NCI-H446 (cell line): ENCODE measurements at places on chromosomes 12 and 14.
A peak's percentile ranks its signal among the peaks of the same experiment; 100 is the strongest.

GRCh38 chr14:98959410-98959809, 312.6 kb downstream of the BCL11B start:
- no peak for DNase-seq

GRCh38 chr12:66329941-66330340, 27.6 kb downstream of the HELB start:
- peak; percentile 10 for DNase-seq

DNA sequence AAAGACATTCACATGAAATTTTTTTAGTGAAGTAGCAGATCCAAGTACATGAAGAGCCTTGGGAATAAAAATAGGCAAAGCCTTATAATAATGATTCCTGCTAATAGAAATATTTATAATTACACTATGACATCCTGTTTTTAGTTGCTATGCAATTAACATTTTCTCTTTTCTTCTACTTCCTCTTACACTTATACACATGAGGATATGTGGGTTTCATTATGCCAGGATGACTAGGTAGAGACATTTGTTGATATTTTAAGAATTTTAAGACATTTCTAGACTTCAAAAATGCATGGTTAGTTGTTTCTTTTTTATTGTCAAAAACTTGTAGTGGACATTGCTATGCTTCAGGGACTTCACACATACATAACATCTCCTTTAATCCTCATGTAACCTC, 326.8 kb downstream of the SYT1 start:
- DNase-seq: no peak

DNA sequence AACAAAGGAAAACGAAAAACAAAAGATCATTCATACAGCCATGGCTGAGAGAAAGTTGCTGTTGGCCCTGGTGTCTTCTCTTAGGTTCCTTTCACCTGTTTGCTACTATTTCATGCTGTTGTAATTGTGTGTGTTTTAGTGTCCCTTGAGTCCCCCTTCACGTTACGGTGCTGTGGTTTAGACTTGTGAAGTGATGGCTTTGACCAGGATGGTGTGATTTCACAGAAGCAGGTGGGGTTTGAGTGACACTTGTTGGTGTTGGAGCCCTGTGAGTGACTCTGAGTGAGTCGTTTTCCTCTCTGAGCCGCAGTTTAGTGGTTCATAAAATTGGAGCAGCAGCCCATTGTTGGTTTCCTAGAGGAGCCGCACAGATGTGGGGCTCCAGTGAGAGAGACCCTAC, 635.4 kb downstream of the VRK1 start:
- no peak for DNase-seq

- no peak for DNase-seq
Measured at GRCh38 chr12:15800278-15800677, 11.1 kb upstream of the EPS8 start.

GRCh38 chr12:69828897-69829296, 3.9 kb downstream of the MYRFL start:
- no peak for DNase-seq

DNA sequence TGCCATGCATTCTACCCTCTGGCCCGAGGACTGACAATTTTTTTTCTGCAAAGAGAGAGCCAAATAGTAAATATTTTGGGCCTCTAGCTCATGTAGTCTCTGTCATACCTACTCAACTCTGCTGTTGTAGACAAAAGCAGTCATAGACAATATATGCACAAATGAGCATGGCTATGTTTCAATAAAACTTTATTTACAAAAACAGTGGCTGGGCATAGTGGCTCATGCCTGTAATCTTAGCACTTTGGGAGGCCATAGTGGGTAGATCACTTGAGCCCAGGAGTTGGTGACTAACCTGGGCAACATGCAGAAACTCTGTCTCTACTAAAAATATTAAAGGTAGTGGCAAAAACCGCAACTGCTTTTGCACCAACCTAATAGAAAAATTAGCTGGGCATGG, 153.7 kb upstream of the BTG1 start:
- no peak for DNase-seq

DNA sequence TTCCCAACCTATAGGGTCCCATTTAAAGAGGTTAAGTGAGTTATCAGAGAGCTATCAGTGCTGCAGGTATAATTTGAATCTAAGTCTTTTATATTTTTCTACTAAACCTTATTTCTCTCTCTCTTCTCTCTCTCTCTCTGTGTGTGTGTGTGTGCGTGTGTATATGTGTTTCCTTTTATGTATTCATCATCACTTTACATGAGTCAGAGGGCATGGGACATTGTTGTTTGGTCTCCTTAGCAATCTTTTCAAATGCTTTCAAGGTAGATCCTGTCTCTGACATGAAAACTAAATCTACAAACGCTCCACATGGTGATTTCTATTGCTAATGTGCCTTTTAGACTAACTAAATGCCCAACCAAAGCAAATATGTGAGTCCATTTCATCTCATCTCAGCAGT, 459.7 kb downstream of the BTG1 start:
- no peak for DNase-seq

DNA sequence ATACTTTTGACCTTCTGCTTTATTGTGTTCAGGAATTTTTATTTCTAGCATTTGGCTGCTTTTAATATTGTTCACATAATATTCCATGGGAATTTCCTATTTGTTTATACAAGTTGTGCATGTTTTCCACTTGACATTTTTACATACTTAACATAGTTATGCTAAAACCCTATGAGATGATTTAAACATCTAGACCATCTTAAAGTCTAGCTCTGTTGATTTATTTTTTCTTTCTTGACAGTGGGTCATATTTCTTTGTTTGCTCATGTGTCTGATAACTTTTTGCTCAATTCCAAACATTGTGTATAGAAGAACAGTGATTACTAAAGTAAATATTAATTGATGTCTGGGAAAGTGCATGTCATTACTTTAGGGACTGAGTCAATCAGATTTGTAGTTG, 202.1 kb upstream of the PDZRN4 start:
- DNase-seq: no peak

- no peak for DNase-seq
Measured at GRCh38 chr14:69705706-69706105, 61.2 kb upstream of the SRSF5 start.

DNA sequence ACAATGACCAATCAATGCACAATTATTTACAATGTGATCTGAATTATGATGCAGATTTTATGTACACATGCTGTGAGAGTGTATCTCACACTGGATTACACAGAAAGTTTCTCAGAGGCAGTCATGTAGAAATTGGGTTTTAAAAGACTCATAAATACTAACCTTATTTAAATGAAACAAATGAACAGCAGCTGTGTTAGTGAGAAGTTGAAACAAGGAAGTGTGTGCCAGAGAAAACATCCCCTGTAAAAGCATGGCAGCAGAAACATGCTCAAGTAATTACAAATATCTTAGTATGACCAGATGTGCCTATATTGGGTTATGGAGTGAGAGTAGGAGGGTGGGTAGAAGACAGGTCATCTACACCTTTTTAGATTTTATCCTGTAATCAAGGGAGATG, 723.7 kb downstream of the C12orf50 start:
- DNase-seq: no peak

GRCh38 chr12:117064049-117064448, 35.2 kb downstream of the TESC start:
- no peak for DNase-seq

DNA sequence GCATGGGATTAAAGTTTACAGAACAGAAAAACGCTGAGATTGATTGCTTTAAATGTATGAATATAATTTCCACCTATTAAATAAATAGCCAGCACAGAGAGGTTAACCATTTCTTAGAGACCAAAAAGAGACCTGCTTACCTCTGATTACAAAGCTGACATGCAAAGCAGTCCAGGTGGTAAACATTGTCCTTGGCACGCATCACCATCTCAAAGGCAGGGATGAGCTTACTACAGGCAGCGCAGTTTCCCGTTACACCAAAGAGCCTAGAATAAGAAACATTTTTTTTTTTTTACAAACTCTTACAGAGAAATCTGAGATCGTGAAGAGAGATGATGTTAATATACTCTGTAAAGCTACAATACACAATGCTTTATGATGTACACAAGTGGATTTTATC, 45.7 kb downstream of the LMO3 start:
- DNase-seq: no peak

DNA sequence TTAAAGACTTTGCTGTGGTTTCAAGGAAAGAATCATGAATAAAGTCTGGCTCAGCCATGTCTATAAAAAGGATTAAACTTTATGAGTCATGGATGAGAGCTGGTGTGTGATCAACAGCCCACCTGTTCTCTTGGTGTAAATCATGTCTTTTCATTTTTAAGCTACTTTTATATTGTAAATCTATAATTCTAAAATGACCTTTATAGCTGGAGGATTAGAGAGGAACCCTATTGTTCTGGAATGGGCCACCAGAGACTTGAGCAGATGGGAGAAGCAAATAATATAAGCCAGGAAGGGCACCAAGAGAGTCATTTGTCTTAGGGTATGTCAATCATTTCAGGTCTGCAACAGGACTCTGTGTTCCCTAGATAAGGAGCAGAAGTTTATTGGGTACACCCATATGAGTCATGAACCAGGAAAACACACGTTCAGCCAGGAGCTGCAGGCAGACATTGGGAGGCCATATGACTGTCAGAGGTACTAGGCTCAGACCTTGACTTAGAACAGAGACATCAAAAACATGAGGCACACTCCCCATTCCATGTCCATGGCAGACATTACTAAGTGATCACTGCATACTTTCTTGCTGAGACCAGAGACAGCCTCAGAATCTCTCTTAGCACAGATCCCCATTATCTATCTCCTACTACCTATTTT, 49.3 kb downstream of the NDUFA12 start:
- DNase-seq: no peak

DNA sequence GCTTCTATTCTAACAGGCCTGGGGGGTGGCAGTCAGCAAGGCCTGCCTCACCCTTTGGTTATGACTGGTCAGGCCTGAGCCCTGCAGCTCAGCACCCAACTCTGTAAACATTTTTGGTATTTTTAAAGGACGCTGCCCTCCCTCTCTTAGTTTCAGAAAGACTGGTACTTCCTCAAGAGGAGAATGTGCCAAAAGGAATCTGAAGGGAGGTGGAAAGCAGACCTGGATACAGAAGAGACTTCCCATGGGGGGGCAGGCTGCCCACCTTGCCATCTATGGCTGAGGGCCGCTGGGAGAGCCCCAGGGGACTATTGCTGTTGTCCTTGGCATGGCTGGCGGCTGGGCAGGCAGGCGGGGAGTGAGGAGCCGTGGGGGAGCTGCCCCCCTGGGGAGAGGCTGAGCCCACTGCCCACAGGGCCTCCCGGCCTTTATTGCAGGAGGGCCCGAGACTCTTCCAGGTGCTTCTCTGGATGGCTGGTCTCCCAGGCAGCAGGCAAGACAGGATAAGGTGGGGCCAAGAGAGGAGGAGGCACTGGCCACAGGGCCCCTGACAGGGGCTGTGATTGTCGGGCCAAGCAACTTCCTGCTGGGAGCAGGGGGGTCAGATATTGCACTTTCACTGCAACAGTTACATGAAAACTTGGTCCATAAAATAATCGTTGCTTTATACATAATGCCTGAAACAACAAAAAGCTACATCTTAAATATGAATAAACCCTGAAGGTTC, 3.5 kb downstream of the ARL6IP4 start:
- no peak for DNase-seq

DNA sequence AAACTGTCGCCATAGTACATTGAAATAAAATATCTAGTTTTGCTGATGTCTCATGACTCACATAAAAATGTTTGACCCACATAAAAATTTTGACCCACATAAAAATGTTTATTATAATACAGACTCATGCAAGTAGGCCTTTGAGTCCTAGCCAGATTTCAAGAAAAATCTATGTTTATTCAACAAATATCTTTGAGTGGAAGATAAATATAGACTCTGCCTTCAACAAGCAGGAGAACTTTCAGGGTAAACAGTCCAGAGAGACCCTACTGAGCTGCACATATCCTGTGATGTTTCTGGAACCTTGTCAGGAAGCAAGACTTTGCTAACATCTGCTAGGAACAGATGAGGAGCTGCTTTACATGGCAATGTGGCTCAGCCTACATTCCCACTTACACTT, 283.1 kb downstream of the MDGA2 start:
- DNase-seq: no peak

GRCh38 chr12:51980051-51980808, 26.5 kb upstream of the TAMALIN start:
- DNase-seq: peak; percentile 22

GRCh38 chr12:94148739-94149118, 352 bp downstream of the PLXNC1 start:
- DNase-seq: no peak

GRCh38 chr12:106976668-106977067, 10.3 kb downstream of the MTERF2 start:
- DNase-seq: peak; percentile 18

- no peak for DNase-seq
Measured at GRCh38 chr14:68676511-68676943, 116.3 kb downstream of the ZFP36L1 start.

DNA sequence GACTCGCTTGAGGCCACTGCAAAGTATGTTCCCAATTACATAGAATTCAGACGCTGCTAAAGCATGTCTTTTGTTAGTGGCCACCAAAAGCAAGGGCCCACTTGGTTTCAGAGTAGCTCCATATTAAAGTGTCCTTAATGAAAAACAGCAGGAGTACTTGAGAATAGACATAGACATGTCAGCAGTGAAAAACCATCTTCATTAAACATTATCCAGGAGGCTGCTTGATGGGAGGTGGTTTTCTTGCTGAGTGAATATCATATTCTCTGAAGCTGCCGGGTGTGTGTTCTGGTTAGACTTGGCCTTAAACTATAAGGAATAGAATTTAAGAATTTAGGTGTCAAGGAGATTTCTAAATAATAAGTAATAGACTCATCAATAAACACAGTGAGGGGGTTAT, 79.5 kb upstream of the CCDC198 start:
- DNase-seq: no peak

DNA sequence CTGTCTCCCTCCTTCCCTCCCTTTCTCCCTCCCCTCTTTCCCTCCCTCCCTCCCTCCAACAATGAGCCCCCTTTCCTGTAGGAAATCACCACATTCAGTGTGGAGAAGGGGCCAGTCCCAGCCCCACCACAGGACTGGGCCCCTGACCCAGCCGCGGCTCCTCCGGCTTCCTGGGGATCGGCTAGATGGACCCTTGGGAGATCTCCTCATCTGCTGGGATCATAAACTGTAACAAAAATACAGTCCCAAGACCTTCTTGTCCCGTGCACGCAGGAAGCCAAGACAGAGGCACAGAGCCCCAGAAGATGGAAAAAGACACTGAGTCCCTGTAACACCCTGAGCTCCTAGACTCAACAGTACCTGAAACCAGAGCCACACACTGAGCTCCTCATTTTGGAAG, 23.9 kb downstream of the DIO3 start:
- no peak for DNase-seq

GRCh38 chr14:52000696-52001095, 11.3 kb downstream of the RTRAF start:
- DNase-seq: no peak

GRCh38 chr12:119181944-119182343, 3.2 kb downstream of the HSPB8 start:
- DNase-seq: no peak

GRCh38 chr14:90246936-90247335, 9.4 kb upstream of the PSMC1 start:
- no peak for DNase-seq

DNA sequence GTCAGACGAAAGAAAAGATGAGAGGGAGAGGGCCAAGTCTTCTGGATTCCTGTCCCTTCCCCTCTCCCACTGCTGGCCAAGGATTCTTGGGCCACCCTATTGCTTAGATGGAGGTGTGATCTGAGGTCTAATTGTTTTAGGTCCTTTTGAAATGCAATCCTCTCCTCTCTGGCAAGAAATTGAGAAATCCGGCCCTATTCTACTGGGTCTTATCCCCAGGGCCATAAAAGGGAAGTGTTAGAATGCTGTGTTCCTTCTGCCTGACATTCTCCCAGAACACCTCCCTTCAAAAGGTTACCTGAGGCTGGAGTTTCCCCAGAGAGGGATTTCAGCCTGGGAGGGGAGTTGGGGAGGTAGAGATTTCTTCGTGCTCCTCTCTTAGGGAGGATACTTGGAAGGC, 4.4 kb downstream of the WNT5B start:
- DNase-seq: no peak
